Eye (tissue), 1 donor: ENCODE measurements at places on chromosomes 2 and 18.

DNA sequence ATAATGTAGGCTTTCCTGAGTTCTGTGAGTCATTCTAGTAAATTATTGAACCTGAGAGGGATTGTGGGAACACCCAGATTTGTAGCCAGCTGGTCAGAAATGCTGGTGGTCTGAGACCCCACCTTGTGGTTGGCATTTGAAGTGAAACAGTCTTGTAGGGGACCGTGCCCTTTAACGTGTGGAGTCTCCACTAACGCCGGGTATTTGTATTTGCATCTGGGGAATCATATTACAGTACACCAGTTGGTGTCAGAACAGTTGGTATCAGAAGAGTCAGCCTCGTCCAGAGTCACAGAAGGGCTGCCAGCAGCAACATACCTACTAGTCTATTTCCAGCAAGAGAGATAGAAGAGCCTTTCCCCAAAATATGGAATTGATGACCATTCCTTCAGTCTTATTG, 38.3 kb upstream of the PTPN4 start:
- DNase-seq: no peak

- DNase-seq: no peak
These were observed 64.3 kb downstream of the LRP2 start for GRCh38 chr2:169298007-169298406.

DNA sequence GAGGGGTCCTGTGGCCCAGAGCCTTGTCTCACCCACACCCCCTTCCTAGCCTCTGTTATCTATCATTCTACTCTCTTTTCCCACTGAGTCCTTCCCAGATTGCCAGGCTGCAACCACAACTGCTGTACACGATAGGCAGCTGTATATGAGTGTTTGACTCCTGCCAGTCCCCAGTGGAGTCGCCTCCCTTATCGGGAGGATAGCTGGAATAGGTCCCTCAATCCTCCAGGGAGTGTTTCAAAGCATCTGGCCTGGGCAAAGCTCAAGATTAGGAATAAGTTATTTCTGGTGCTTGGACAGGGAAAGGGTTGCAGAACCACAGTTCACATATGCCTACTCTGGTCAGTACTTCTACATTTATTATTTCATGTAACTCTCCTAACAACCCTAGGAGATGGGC, 4.8 kb downstream of the MSGN1 start:
- no peak for DNase-seq

DNA sequence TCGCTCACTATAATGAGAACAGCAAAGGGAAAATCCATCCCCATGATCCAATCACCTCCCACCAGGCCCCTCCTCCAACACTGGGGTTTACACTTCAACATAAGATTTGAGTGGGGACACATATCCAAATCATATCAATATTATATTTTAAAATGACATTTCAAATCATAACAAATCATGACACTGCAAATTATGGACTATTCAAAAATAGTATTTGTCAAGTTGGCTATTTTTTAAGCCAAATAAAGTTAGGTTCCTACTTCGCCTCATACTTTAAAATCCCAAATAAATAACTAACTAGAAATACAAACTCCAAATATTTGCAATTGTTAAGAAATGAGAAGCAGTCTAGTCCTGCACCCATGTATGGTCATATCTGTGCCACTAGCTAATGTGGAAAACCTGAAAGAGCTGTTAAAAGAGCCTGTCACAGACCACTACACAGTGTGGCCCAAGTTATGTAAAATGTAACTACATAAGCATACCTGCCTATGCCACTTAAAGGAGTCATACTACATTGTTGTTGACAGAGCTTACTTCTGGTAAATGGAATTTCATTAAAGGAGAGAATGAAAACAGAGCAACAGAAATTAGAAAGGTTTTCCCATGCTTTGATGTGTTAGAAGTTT, 334.7 kb upstream of the GULP1 start:
- no peak for DNase-seq

DNA sequence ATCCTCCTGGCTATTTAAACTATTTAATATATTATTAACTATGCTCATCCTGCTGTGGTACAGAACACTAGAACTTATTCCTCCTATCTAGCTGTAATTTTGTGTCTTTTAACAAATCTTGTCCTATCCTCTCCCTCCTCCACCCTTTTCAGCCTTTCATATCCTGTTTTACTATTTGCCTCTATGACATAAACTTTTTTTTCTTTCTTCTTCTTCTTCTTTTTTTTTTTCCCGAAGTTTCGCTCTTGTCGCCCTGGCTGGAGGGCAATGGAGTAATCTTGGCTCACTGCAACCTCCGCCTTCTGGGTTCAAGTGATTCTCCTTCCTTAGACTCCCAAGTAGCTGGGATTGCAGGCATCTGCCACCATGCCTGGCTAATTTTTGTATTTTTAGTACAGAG, 201.5 kb downstream of the LPIN1 start:
- DNase-seq: no peak

GRCh38 chr2:229267080-229267479, 4.0 kb downstream of the PID1 start:
- no peak for DNase-seq

DNA sequence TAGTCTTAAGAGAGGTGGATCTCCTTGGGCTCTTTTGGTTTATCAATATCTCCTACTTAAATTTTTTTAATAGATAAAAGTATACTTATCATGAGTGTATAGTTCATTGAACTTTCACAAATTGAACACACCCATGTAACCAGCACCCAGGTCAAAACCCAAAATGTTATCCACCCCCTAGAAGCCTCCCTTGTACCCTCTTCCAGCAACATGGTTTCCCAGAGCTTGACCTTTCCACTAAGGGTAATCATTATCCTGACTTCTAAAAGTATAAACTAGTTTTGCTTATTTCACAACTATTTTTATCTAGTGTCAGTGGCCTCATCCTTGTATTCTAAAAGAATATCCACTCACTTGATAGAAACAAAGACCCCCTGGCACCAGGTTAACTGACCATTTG, 106.8 kb downstream of the MDH1 start:
- DNase-seq: no peak

DNA sequence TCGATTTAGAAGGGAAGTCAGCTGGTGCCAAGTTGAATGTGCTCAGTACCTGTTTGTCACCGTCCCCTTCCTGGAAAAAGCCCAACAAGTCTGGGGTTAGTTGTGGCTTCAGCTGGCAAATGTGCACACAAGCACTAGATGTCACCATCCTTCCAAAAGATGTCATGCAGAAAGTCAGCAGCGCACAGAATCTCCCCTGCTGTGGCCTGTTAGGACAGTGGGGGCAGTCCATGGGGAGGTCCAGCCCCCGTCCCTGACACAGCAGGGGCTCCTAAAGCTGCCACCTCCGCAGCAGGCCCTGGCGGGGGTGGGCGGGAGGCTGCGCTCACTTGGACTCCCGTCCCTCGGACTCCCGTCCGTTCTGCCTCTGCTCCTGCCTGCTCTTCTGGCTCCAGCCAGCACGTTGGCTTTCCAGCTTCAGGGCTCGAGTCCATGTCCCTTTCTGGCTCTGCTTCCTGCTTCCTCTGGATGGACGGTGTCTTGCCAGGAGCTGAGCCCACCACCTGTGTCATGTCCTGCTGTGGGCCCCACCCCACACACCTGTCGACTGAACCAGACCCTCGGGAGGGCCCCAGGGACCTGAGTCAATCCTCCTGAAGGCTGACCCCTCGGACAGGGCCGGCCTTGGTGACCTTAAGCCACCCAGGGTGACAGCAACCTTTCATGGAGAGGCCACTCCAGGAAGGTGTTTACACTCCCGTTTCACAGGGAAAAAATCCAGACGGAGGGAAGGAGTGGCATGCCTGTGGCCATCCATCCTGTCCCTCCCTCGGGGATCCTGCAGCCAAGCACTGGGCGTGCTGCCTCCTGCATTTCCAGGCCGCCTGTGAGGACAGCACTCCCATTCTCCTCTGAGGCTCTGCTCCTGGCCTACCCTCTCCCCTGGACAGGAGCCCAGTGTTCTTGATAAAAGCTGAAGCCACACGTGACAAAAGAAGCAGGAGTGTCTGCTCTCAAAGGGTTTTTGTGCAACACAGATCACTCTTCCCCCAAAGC, 8.5 kb downstream of the RAB17 start:
- peak; percentile 79 for DNase-seq

DNA sequence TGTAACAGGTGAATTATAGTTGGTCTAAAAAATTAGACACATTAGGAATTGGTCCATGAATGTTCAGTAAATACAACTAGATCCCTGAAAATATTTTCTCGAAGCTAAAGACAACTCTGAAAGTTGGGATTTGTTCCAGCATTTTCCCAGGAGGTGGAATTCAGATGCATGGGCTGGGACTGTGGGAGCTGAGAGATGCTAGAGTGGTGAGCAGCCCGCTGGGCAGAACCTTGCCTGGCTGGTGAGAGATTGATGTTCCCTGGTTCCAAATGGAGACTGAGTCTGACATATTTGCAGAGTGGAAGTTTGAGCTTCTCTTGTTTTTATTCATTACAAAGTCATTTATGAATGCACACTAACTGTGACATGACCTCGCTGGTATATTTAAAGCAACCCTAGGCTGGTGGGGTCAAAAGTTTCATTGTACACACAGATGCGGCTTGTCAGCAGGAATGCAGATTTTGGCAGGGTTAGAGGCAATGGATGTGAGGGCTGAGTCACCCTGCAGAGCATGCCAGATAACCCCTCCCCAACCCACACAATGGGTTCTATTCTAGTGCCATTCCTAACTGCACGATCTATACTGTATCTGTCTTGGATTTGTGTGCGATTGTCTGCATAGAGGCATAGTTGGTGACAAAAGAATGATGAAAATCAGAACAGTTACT, 23.5 kb upstream of the TMEM178A start:
- peak; percentile 24 for DNase-seq

DNA sequence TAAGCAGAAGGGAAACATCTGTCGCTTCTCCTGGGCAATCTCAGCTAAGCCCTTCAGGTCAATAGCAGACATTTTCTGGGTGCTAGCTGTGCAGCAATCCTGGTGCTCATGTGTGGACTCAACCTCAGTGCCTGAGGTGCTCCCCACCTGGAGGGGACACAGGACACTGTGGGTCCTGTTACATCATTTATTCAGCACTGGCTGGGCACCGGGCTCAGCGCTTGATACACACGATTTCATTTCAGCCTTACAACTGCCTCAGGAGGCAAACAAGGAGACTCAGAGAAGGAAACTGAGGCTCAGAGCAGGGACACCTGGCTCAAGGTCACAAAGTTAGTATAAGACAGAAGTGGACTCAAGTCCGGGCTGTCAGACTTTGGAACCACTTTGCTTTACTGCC, 46.7 kb downstream of the MARCO start:
- DNase-seq: no peak

- no peak for DNase-seq
These were observed 177.2 kb upstream of the CRIM1 start for GRCh38 chr2:36178384-36178783.

DNA sequence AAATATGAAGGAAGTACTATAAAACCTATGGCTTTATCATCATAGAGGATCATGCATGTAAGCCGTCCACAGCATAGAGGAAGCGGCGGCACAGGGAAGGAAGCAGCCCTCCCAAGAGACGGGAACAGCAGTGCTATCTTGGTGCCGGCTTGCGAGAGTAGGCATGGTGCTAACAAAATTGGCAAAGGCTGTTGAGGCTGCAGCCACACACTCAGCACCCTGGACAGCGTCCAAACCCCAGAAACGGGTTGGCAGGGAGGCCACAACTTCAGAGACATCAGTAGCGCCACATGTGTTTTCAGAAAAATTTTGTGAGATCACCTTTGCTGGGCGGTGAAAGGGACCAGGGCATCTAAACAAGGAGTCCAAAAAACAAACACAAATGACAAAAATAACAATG, 37.7 kb downstream of the NETO1 start:
- DNase-seq: peak; percentile 67

DNA sequence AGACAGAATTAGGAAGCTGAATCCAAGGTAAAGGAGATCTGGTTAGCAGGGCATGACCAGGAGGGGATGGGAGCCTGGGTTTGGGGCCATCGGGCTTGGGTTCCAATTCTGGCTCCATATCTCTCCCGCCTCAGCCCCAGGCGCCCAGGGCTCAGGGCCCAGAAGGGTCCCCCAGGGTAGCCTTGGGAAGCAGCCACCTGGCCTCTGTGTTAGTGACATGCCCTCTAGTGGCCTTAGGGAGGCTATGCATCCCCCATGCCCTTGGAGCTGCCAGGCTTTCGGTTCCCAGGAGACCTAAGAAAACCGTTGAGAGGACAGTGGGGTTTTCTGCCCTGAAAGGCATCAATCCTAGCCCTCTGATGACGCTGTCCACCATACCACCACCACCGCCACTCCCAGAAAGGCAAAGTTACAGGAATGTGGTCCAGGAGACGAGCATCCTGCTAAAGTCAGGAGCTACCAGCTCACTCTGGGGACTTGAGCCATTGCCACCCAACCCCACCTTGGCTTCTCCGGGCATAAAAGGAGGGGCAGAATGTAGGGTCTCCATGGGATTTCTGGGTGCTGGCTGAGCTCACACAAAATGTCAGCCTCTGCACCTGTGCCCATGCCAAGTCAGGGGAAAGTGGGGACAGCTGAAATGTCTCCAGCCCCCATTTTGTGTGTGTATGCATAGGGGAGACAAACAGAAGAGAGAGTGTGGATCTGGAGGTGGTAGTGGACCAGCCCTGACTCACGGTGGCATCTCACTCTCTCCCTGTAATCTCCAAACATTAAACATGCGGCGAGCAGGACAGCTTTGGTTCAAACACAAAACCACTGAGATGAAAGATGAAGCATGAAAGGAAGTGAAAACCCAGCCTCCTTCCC, 56.5 kb downstream of the EMX1 start:
- peak; percentile 82 for DNase-seq

- no peak for DNase-seq
These were observed 72.3 kb downstream of the CCDC138 start for GRCh38 chr2:108858894-108859293.

GRCh38 chr2:167135706-167136105, 247.4 kb downstream of the XIRP2 start:
- no peak for DNase-seq

GRCh38 chr2:47181176-47181575, 26.1 kb upstream of the STPG4 start:
- DNase-seq: no peak

- no peak for DNase-seq
These were observed 17.0 kb upstream of the RBMS1 start for GRCh38 chr2:160510617-160511016.

DNA sequence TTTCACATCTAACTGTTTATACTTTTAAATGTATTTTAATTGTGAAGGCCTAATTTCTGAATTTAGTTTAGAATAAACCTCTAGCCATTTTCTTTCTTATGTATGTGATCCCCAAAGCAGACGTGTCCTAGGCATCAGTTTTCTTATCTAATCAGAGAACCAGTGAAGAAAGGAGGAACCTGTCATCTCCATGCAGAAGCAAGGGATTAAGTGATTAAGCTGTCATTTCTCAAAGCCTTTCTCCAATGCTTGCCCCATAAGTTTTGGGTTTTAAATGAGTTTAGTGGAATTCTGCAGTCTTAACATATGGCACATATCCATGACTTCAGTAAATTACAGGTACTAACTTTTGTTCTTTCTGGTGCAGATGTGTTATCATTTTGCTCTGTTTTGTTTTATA, 190.4 kb downstream of the PLCL1 start:
- no peak for DNase-seq

GRCh38 chr18:47689371-47689770, 241.1 kb downstream of the SMAD2 start:
- peak; percentile 70 for DNase-seq

- peak; percentile 84 for DNase-seq
These were observed 184.8 kb downstream of the CAMKMT start for GRCh38 chr2:44546459-44547127.
